SHP77 treated with DMSO at 0.1 percent for 48 hours (cell line): ENCODE measurements at places on chromosomes 3 and 15.

- no peak for DNase-seq
Measured at GRCh38 chr15:75049392-75049791, 26.0 kb downstream of the PPCDC start.

DNA sequence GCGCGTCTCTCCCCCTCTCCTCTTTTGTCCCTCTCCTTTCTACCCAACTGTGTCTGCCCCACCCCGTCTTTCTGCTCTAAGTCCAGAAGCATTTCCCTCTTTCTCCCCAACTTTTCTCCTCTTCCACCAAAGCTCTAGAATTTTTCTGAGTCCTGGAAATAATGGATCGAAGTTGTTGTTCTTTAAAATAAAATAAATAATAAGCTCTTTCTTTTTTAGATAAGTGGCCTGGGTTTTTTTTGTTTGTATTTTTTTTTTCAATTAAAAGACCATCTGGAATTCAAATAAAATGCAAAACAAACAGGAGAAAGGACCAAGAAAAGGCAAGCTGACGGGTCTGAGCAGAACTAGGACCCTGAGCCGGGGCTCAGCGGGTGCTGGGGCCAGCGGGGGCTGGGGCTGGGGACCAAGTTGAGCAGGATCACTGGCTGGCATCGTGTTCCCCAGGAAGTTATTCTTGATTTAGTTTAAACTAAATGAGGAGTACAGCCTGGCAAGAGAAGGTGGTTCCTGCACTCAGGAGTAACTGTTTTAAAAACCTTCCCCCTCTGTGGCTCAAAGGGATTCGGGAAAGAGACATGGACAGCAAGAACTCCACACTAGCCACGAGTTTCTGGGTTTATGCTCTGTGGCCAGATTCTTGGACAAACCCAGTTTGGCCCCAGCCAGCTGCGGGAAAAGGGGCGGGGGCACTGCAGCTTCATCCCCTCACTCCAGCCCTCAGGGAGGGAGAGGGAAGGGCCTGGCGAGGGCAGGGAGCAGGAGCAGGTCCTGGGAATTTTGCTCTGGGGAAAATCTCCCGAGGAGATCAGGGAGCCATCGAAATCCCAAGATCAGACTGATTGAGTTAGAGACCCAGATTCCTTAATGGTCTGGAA is 8.4 kb downstream of the GATA2 start:
- no peak for DNase-seq

- DNase-seq: no peak
Measured at GRCh38 chr3:52243791-52244628, 1.5 kb upstream of the PPM1M start.

- DNase-seq: no peak
Measured at GRCh38 chr3:195062866-195063540, 208.0 kb downstream of the XXYLT1 start.

GRCh38 chr3:106811376-106811775 is 565.9 kb upstream of the CCDC54 start:
- no peak for DNase-seq

GRCh38 chr3:184560531-184560930 is 1.1 kb upstream of the EPHB3 start:
- DNase-seq: no peak

- DNase-seq: no peak
Measured at GRCh38 chr3:134685929-134686802, 35.3 kb upstream of the KY start.

GRCh38 chr3:183638101-183638852 is 2.9 kb downstream of the KLHL24 start:
- no peak for DNase-seq

GRCh38 chr3:73349657-73350056 is 275.1 kb downstream of the PDZRN3 start:
- DNase-seq: no peak

GRCh38 chr3:74041068-74041675 is 416.4 kb upstream of the PDZRN3 start:
- peak; percentile 13 for DNase-seq

DNA sequence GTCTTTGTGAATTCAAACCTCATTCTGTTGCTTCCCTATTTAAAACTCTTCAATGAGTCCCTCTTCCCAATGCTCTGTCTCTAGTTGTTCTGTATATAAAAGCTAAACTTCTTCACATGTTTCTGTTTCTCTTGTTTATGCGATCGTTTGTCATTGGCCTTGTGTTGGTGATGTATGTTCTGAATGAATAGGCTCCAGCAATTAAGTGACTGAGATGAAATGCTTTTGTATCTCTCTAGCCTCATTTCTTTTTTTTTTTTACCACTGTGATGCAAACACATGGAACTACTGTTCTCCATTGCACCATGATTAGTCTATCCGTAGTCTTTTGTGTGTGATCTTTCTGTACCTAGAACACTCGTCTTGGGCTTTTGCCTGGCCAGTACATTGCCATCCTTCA is 380.5 kb upstream of the TPRG1 start:
- no peak for DNase-seq

GRCh38 chr3:180860180-180860858 is 52.2 kb upstream of the FXR1 start:
- DNase-seq: no peak

DNA sequence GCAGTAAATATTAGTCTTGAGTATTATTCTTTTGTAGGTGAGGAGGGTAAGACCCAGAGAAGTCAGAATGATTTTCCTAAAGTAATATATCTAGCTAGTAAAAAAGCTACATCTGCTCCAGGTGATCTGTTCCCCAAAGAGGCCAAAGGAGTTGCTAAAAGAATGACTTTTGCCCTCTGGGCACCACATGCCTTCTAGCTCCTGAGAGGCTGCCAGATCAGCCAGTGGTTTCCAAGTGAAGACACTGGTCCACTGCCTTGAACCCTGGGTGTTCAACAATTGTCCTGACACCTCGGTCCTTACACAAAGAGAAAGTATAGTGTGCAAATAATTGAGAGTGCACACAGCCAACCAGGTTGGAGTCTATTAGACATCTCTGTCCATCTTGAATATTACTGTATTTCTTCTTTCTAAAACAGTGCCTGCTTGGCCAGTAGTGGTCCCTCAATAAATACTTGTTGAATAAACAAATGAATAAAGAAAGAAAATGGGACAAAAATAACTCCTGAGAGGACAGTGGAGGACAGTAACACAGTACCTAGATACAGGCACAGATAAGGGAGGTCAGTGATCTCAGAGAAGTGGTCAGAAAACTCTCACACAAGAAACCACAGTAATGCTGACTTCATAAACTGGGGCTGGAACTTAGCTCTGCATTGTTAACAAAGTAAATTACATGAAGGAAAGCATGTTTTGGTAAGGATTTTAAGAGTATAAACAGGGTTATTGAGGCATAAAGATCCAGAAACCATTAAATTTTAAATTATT is 56.6 kb upstream of the CSTA start:
- DNase-seq: no peak

DNA sequence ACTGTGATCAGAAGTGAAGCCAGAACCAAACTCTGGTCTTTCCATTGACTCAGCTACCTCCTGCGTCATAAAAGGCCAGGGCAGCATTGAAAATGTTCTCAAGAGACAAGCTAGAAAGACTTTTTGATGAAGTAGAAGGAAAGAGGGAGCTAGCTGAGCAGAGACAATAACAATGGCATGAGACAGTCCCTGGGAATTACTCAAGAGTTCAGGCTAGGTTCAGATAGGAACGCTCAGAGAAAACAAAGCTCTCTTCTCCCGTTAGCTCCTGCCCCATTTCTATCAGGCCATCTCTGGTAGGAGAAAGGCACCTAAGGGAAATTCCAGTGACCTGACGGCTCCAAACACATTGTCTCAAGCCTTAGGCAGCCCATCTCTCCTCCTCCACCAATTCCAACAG is 7.0 kb upstream of the OXTR start:
- DNase-seq: no peak

DNA sequence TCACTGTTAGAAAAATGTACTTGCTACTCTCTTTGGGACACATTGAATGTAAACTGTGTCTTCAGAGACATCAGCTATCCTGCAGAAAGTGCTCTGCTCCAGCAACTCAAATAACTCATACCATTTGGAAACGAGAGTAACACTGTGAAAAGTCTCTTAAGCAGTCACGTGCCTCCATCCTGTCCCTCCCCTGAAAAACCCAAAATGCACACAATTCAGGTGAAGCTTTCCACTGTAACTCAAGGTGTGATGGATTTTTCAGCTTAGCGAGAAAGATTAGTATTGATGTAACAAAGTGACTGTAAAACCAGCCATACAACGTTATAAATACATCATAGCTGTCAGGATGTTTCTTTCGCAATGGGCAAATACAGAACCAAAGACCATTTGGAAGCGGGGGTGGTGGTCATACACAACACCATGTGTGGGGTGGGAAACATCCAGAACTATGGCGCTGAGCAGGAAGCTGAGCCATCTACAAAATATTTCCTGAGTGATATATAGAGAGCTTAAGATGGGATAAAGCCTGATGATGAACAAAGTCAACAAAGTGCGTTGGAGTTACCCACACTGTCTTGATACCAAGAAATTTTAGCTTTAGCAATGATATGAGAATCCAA is 332.3 kb downstream of the FOXP1 start:
- no peak for DNase-seq

GRCh38 chr3:132417695-132418411 is 551 bp downstream of the DNAJC13 start:
- DNase-seq: peak; percentile 30

DNA sequence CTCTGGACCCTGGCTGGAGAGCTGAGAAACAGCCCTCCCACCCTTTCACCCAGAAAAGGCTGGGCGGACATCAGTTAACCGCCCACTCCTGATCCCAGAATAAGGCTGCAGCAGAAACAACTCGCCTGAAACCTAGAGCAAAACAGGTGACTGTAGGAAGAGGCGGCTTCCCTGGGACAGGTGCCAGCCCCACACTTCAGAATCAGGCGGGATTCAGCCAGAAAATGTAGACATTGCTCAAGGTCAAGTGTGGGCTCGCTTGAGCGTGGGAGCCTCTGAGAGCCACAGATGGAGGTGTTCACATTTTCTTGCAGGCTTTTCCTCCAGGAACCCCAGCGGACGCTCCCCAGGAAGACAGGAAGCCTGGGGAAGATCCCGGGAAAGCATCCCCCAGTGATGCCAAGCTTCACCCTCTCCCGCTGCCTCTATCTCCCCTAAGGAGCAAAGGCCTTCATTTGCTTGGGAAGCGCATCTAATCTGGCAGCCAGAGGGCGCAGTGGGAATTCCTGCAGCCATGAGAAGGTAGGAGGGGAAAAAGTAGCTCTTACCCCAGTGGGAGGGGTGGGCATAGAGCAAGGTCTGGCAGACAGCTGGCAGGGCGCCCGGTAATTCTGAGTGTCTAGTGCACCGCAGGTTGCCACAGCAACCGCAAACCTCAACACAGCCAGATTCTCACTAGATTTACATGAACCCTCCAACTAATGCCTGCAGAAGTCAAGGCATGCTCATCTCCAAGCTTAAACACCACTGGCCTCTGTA is 77.7 kb downstream of the OCA2 start:
- DNase-seq: peak; percentile 83

DNA sequence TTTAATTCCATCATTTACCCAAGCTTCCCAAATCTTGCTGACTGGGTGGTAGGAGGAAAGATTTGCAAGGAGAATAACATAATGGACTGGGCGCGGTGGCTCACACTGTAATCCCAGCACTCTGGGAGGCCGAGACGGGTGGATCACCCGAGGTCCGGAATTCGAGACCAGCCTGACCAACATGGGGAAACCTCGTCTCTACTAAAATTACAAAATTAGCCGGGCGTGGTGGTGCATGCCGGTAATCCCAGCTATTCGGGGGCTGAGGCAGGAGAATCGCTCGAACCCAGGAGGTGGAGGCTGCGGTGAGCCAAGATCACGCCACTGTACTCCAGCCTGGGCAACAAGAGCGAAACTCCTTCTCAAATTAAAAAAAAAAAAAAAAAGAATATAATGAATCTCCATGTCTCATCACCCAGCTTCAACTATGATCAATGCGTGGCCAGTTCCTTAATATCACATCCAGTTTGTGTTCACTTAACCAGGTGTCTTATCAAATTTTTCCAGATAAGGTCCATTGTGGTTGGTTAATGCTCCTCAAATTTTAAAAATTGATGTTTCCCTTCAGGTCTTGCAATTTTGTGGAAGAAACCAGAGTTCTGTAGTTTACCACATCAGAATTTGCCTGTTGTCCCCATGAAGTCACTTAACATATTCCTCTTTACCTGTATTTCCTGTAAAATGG is 1.3 kb upstream of the ABCF3 start:
- DNase-seq: no peak

DNA sequence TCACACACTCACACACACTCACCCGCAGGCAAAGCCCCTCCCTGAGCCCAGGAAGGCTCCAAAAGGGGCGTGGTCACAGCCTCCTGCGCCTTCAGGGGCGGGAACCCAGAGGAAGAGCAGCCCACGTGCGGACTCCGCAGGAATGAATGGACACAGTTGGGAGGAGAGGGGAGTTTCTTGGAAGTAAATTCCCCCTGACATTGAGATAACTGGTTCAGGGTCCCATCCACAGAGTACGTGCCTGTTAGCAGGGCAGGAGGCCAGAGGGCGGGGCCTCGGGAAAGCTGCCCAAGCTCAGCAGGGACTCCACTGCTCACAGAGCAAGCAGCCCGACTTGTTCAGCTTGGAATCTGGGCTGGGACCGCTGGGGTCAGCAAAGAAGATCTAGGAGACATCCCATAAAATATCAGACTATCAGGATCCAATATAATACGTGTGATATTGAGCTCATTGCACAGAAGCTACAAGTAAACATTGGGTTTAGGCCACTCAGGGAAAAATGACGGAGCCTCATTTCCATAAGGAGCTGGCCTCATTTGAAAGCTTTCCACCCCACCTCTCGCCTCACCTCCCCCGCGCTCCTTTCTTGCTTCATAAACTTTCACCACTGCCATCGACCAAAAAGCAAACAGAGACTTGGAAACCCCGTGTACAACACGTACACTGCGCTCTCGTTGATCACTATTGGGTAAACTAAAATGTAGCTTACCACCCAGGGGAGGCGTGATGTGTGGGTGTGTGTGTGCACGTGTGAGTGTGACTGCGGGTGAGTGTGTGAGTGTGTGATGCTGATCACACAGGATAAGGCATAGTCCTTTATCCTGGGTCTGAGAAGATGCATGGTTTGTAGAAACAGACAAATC is 36.0 kb downstream of the TM2D3 start:
- no peak for DNase-seq

DNA sequence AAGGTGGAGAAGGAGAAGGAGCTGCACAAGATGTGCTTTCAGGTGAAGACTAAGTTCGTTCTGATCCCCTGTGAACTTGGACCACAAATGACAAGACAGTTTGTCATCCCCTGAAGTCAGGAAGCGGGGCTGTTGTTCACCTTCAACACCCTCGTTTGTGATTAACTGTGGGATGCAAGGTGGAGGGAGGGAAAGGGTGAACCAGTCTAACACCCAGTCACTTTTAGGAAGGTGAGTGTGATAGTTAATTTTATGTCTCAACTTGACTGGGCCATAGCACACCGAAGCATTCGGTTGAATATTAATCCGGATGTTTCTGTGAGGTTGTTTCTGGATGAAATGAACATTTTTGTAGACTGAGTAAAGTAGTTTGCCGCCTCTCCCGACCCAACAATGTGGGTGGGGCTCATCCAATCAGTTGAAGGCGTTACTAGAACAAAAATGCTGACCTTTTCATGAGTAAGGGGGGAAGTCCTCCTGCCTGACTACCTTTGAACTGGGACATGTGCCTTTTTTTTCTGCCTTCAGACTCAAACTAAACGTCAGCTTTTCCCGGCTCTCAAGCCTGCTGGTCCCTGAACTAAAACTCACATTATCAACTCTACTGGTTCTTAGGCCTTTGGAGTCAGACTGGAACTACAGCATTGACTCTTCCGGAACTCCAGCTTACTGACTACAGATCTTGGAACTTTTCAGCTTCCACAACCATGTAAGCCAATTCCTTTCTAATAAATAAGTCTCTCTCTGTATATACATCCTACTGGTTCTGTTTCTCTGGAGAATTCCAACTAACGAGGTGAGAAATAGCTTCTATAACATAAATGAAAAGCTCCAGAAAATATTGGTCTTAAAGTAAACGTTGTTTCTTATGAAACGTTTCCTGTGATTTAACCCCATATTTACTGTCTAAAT is 264.0 kb upstream of the SLITRK3 start:
- no peak for DNase-seq
